ENCODE measurements at places on chromosomes 5 and 9.

GRCh38 chr9:125312411-125312810, 50.8 kb downstream of the GAPVD1 start:
- DNase-seq = no peak

DNA sequence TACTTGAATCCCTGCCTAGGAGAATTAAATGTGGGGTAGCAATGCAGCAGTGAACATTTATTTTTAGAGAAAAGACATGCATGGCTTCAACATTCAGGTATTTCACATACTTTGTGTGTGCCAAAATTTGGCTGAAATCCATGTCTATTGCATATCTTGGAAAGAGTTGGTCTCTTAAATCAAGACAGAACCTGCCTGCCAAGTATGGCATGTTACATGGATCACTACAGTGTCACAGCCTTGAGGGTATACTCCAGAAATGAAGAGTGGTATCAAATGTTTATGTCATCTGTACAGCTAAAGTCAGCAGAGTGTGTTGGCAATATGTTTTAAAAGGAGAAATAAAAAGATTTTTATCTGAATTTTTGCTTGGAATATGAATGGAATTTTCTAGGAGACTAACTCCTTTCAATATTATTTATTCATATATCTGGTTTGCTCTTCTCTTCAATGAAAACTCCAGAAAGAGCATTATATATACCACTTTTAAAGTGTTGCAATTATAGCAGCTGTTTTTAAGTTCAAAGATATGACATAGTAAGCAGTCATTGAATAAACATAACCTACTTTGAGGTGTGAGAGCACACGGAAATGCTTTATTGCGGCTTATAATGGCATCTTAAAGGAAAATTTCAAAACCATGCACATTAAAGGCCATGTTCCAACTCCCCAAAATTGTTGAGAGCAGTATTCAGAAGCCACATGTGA, 95.4 kb upstream of the MINAR2 start:
- no peak for DNase-seq

DNA sequence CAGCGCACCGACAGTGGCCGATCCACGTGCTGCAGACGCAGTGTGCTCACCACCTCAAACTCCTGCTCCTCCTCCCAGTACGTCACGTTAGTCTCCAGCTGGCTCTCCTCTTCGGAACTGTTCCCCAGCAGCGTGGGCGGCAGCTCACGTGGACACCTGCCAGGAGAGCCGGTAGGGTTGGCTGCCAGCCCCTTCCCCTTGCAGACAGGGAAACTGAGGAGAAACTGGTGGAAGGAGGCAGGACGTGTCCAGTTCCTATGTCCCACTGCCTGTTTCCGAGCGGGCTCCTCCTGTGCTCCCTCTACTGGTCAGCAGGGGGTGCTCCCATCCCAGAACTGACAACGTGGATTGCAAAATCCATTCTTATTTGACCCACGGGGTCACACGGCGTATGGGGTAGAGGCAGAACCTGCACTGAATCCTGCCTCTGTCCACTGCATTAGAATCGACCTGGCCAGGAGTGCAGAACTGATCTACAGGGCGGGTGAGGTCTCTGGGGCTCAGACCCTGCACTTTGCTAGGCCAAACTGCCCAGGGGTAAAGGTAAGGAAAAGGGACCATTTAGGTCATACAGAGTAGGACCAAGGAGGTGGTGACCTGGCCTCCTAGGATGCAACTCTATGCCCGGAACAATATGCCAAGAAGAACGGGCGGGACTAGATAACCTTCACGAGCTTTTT, 25.7 kb downstream of the PDGFRB start:
- DNase-seq = peak; percentile 42

GRCh38 chr5:171285465-171285864, 23.6 kb upstream of the TLX3 start:
- DNase-seq = no peak

- DNase-seq = no peak
Measured at GRCh38 chr9:127319366-127320114, 55.0 kb downstream of the GARNL3 start.

DNA sequence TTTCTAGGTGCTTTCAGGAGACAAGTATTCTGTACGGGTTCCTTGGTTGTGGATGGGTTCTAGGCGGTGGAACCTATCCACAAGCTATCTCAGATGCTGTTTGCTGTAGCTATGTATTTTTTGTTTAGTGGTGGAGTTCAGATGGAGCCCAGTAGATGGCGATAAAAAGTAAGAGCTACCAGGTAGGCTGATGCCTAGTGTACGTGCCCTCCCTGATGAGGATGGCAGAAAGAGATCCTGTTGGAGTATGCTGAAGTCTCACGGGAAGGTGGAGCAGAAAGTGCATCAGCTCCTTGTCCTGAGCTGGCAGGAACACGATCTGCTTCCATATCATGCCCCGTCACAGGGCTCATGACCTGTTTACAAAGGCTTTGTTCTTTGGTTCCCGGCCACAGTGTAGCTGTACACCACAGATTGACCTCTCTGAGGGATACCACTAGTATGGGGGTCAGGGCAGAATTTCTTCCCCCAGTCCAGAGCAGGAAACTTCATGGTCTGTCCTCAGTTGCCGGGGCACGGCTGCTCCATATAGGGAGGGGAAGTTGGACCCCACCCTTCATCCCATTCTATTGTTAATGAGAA, 12.6 kb upstream of the UGT3A2 start:
- DNase-seq = peak; percentile 15

DNA sequence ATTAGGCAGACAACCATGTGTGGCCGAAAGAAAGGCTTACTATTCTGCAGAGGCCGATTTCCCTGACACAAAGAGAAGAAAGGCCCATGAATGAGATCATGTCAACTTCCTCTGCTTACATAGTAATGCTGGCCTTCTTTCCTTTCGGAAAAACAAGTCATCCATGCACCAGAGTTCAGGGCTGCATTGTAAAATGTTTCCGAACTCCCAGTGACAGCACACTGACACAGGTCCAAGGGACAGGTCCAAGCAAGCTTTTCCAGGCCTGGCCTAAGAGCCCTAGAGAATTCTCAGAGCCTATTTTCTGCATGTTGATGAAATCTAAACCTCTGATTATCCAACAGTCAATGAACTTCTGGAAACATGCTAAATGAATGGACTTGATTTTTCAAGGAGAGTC, 140.9 kb downstream of the ZNF608 start:
- no peak for DNase-seq

GRCh38 chr5:130402906-130403305, 498.6 kb downstream of the CHSY3 start:
- no peak for DNase-seq

DNA sequence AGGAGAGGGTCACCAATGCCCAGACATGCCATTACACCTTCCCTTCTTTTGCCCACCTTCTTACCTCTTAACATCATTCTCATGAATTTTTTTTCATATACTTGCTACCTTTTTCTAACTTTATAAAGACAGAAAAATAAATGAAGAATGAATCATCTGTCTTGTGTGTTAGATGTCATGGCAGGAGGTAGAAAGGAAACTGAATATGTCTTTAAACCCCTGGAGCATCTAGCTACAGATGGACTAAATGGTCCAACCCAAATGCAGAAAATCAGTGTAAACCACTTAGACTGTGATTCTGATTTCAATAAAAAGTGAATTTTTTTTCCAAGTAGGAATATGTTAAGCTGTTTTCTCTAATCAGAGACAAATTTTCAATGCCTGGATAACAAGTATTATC, 11.8 kb upstream of the IL6ST start:
- DNase-seq = no peak

- no peak for DNase-seq
Measured at GRCh38 chr9:81596679-81597418, 92.5 kb downstream of the TLE1 start.

DNA sequence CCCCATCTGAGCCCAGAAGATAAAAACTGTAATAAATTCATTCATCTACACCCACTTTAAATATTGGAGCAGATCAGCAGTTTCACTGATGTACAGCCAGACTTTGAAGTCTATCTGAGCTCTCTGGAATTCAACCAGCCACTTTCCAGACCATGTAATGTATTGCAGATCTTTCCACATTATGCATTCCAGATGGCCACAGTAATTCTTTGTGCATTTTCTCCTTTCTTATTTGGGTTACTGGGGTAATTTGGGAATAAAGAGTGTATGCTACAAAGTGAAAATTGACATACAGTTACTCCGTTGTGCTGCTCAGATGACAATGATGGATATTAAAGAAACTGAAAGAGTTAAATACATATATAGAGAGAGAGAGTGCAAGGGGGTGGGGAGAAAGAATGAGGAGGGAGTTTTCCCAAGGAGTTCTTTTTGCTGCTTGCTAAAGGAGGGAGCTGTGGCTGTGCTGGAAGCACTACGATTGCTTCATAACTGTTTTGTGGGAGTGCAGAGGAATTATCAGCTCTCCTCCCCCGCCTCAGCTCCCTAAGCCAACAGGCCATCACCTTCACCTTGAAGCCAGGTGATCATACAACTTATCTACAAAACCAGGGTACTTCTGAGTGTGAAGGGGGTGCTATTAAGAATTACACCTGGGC, 152.8 kb downstream of the GAS1 start:
- DNase-seq = no peak

GRCh38 chr9:136206602-136207275, 1.8 kb upstream of the LHX3 start:
- no peak for DNase-seq

GRCh38 chr5:94855543-94855942, 237.1 kb downstream of the SLF1 start:
- no peak for DNase-seq

- no peak for DNase-seq
Measured at GRCh38 chr5:10360686-10361085, 7.2 kb downstream of the MARCHF6 start.

- DNase-seq = no peak
Measured at GRCh38 chr9:36029765-36030528, 6.8 kb upstream of the RECK start.

DNA sequence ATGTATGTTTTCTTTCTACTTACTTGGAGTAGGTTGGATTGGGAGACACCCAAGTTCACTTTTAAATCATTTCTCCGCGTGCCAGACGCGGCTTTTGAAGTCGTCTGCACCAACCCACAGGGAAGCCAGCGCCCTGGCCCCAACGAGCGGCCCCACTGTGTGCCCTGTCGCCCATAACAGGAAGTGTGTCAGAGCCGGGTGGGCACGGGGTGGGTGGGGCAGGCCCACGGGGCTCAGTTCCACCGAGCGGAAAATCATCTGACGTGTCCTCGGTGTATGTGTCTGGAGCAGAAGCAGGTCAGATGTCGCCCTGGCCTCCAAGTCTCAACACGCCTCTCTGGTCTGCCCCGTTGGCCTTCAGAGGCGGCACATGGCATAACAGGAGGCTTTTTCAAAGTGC, 22.7 kb upstream of the SMIM23 start:
- no peak for DNase-seq

Data from stimulated activated CD4-positive, alpha-beta T cell treated with anti-CD3 and anti-CD28 coated beads, Interleukin-2, amount 100 ng/mL, for 48 hours (primary cell).